Breast epithelium (tissue), 4 donors: ENCODE measurements at places on chromosomes 3 and 15.

DNA sequence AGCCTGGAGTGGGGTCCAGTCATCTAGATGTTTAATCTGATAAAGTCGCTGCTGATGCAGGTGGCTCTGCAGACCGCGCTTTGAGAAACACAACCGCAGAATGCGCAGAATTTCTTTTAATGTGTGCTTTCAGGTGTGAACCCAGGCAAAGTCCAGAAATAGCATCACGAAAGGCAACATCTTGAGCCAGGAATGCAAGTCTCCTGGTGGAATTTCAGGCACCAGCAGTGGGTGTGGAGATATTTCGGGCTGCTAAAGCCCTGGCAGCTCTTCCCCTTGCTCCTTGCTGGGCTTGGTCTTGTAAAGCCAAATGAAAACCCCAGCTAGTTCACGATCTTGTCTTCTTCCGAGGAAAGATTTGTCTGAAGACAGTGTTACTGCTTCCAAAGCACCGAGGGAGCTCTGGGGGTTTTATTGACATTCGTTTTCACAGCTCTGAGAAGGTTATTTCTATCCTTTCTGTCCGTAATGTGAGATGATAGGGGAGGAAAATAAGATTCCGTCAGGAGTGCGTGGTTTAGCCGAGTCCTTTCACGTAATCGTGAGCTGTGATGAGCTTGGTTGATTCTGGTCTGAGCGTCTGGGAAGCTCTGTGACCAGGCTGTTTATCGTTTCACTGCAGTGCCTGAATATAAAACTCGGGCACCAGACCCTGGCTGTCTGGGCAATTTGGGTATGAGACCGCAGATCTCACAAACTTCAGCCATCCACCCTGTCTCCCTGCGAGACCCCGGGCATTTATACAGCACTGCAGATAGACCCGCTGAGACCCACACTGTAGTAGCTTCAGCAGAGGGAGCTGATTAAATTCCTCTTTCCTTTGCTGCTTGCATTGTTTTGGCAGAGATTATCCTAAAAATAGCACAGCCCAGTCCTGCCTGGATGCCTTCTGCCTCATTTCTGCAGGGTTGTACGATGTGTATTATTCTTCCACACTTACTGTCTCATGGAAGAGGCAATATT is 67.0 kb upstream of the SLC25A26 start:
- no peak for DNase-seq

DNA sequence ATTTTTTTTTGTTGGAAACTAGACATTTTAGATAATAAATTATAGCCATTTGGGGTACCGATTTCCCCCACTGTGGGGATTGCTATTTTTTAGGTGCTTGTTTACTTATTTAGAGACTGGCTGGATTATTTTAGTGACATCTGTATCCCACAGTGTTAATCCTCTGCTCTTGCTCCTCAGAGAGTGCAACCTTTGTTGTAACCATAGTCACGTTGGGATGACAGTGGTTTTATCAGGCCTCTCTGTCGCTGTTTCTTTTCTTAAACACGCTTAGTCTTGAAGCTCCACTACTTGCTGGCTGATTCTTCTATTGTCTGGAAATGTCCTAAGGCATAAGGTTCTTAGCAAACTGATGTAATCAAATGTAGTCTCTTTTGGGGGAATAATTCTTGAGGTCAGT is 451.6 kb upstream of the SEMA6D start:
- no peak for DNase-seq

DNA sequence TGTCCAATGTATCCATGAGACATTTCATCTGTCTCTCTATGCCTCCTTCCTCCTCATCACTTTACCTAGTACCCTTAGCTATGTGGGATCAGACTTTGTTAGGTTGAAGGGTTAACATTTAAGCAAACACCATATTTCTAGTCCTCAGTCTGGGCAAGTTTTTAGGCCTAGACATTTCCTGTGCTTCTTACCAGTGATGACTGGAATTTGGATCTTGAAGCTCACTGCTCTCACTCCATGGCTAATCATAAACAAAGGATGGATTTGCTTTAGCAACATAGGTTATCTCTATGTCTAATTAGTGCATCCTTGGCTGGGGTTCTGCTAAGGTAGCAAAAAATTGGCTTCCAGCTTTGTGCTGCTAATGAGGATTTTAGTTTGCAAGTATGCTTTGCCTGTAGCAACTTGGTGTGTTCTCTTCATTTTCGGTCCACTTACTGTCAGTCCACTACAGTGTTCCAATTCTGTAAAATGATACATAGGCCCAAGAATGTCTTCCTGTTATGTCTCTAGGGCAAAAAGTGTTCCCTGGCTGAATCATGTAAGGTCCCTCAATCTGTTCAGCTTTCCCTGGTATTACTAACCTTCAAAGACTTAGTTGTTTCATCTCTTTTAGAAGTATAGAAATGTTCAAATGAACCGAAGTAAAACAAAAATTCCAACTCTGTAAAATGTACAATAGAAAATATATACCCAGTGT is 615.4 kb downstream of the CADM2 start:
- no peak for DNase-seq

DNA sequence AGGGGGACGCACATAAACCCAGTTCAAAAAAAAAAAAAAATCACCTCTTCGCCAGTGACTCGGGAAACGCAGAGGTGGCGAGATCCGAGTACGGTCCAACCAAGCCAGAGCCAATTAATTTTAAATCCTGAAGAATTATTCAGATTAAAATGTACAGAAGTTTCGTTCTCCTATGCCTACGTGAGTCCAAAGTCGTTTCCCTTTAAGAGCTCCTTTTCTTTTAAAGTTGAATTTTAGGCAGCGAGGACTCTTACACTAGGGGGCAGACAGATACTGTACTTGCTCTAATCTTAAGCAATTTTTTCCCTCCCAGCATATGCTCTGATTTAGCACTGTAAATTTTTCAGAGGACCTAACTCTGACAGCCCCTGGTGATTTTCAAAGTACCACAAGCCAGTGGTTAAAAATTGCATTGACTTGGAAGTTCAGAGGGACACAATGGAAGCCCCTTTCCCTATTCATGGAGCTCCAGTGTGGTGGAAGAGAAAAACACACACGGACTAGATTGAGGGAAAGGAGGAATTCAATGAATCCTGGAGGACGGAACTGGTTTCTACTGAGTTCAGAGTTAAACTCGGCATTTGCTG is 3.3 kb upstream of the NR2F2 start:
- no peak for DNase-seq

DNA sequence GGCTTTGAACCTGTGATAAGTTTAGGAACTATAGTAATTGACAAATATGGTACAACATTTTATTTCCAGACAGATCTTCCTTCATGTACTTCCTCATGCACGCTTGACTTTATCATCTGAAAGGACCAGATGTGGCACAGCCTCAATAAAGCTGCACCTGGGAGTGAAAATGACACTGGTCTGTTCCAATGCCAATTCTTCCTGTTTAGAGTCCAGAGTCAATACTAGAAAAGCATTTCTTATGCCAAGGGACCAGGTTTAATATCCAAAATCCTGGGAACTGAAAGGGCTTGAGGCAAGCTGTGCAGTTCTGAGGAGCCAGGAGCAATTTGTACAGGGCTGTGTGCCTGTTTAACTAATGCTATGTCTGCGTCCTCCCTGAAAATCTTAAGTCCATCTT is 15.3 kb downstream of the DPH6 start:
- no peak for DNase-seq

GRCh38 chr3:124793054-124793739 is 62.9 kb downstream of the UMPS start:
- DNase-seq, result no peak

DNA sequence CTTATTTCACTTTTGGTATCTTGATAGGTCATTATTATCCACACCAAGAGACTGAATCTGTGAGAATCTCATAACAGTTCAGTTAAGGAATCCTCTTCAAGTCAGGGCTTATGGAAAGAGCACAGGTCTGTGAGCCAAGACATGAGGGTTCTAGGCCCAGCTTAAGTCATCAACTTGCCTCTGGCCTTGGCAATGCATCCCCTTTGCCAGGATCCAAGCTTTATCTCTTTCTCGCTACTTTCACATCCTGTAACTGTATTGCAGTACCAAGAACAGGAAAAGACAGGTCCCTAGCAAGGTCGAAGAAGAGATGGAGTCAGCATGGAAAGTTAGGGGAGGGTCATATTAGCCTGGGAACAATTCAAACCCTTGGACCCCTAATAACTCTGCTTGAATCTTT is 13.5 kb upstream of the APOD start:
- no peak for DNase-seq

DNA sequence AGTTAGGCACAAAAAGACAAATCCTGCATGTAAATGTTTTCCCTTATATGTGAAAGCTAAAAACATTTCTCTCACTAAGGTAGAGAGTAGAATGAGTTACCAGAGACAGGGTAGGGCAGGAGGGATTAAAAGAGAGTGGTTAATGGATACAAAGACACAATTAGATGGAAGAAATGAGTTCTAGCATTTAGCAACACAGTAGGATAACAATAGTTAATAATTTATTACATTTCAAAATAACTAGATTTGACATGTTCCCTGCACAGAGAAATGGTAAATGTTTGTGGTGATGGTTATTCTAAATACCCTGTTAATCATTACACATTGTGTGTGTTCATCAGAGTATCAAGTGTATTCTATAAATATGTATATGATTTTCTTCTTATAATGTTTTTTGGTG is 1400.7 kb downstream of the OTOL1 start:
- DNase-seq, result no peak

- no peak for DNase-seq
Observed at GRCh38 chr15:74964794-74965193, 8.2 kb upstream of the RPP25 start.

DNA sequence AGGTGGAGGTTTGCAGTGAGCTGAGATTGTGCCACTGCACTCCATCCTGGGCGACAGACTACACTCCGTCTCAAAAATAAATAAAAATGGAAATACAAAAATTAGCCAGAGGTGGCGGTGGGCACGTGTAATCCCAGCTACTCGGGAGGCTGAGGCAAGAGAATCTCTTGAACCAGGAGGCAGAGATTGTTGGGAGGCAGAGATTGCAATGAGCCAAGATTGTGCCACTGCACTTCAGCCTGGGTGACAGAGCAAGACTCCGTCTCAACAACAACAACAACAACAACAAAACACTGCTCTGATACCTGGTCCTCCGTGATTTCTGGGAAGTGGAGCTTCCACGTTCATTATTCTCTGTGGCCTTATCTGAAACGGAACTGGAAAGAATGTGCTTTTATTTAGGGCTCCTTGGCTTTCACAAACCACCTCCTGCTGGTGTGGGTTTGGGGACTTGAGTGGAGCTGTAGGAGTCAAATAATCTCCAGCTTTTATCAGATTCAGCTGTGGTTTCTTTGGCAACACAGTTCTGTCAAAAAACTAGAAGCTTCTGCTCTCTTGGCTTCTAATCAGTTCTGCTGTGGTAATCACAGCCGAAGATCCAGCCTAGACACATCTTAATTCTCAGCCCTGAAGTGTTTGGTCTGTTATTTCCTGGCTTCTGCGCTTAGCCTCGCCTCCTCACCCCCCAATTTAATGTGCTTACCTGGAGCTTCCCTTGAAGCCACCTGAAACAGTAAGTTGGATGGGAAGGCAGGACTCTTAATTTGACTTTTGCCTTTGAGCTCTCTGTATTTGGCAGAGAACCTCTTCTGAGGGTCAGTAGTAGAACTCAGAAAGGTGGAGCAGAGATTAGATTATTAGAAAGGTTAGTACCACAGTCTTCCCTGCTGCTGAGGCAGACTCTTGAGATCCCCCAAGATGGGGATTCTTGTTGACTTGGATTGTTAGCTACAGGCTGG is 21.4 kb downstream of the IRAK2 start:
- DNase-seq, result no peak

DNA sequence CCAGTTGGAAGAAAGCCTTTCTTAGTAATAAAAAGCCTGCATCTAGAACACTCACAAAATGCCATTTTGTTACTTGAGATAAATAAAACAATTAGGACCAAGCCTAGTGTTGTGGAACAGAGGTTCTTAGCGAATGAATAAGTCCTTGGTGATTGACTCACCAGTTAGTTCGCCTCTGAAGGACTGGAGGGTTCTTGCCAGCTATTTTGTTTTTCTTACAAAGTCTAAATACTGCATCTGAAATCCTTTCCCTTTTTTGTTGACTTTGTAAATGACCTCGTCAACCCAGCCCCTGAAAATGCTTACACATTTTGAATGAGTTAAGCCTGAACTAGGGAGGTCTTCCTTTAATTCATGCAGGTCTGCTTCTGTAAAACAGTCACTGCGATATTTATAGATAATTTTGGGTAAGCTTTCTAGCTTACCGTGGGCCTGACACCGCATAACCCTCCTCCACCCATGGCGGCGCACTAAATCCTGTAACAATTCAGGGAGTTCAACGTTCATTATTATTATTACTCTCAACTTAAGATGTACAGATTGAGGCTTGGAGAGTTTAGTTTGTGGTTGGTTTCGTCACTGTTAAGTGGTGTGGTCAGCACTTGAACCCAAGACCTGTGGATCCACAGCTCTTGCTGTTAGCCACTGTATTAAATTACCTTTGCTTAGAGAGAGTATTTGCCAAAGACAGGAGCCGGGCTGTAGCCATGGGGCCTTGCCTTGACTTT is 45.0 kb upstream of the SACM1L start:
- DNase-seq, result no peak

- DNase-seq, result no peak
Observed at GRCh38 chr15:44713006-44713966, 2.0 kb downstream of the B2M start.

DNA sequence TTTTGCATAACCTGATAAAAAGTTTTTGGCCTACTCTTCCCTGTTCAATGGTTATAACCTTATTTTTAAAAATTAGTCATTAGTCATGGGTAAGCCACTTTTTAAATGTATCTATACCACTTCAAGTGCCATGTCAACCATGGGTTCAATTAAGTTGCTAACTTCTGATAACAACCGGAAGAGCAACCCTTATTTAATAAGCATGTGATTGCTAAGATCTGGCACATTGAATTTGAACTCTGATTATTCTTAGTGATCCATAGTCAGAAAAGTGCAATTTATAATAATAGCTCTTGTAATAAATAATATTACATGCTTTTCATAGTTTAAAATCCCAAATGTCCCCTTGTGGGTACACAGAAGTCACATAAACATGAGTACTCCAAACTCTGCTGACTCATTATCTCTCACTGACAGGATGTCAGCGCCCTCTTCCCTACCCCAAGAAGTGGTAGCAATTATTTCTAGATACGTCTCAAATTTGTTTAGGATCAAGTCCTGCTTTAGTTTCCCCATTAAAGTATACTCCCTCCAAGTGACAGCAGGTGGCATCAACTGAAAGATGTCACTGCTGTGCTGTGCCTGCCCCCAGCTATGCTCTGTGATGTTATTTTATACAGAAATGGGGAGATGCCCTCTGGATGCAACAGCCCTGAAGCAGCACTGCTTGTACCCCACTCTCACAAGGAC is 18.6 kb downstream of the SAMD7 start:
- DNase-seq, result no peak

- DNase-seq, result no peak
Observed at GRCh38 chr3:53593611-53594010, 99.2 kb downstream of the CACNA1D start.

DNA sequence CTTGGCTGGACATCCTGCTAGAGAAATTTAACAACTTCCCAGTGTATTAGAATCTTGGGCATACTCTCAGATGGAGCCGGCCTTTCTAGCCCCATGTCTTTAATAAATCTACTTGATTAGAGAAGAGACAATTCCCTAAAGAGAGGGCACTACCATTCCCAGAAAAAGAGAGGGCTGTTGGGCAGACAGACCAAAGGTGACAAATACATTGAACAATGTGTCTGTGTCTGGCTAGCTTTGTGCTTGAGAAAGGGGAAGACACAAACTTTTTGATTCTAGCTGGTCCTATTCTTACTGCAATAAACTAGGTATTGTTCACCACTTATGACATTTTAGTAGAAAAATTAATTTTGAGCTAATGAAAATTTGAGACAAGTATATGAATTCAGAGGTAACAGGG is 57.7 kb downstream of the DUT start:
- DNase-seq, result no peak

GRCh38 chr3:87833039-87833377 is 225.8 kb downstream of the CGGBP1 start:
- no peak for DNase-seq

- no peak for DNase-seq
Observed at GRCh38 chr3:104676241-104676640, 690.5 kb upstream of the ALCAM start.
